ENCODE measurements at places on chromosomes 12 and 14.

DNA sequence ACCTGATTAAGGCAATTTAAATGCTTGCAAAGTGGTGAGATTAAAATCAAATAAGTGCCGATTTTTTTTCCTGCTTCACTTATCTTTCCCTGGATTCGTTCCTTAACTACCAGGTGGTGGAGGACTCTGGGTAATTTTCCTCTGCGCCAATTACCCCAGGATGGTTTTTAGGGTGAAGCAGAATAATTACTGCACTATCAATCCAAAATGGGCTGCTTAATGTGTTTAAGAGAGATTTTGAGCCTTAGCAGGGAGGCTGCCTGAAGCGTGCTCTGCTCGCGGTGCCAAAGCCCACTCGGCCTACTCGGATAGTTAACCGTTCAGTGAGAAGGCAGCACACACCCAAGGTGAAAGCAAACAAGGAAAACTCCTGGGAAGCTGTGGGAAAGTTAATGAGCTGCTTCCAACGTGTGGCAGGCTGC is 274.9 kb upstream of the LMO3 start:
- DNase-seq = no peak

- DNase-seq = no peak
Measured at GRCh38 chr14:25557466-25557865, 507.5 kb upstream of the STXBP6 start.

DNA sequence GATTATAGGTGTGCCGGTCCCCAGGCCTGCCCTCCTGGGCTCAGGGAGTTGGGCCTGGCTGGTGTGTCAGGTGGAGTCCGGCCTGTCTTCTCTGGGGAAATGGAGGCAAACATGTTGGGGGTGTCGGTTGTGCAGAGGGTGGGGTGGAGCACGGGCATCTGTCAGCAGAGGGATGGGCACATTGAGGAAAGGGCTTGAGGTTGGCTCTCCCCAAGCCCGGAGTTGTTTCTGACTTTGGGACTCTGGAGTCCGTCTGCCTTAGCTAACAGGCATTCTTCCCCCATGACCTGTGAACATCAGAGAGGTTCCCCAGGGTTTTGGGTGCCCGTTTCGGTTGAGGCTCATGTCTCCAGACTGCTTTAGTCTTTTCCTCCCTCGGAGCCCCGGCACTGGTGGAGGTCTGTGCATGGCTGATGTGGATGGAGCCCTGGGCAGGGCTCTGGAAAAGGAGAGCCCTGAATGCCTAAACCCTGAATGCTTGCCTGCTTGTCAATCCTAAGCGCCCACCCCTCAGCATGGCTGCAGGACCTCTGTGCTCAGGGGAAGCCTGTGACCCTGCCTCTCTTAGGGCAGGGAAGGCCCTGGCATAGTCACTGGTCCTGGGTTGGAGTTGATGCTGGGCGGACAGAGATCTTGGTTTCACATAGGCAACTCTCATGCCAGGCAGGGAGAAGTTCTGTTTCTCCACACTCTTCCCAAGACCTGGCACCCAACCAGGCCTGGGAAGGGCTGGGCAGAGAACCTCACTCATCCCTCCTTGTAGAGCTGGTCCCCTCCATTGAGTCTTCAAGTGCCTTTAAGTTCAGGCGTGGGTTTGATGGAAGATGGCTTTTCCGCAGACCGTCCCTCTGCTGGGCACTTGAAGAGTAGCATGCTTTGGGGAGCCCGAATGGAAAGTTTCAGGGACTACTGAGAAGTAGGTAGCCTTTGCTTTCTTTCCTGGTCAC is 12.9 kb downstream of the NYNRIN start:
- no peak for DNase-seq

DNA sequence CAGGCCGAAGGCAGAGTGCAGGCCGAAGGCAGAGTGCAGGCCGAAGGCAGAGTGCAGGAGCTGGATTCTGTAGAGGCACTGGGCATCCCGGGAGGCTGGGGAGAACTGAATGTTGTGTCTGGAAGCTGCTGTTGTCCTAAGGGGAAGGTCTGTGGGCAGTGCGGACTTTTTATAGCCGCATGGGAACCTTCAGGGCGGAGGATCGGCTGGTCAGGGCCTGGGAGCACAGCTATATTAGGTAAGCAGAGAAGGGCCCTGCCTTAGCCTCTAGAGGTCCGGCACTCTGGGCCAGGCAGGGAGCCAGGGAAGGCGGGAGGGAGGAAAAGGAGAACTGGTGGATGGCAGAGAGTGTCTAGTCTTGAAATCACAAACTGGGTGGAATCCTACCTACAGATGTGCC is 14.2 kb downstream of the CABP1 start:
- DNase-seq = no peak

DNA sequence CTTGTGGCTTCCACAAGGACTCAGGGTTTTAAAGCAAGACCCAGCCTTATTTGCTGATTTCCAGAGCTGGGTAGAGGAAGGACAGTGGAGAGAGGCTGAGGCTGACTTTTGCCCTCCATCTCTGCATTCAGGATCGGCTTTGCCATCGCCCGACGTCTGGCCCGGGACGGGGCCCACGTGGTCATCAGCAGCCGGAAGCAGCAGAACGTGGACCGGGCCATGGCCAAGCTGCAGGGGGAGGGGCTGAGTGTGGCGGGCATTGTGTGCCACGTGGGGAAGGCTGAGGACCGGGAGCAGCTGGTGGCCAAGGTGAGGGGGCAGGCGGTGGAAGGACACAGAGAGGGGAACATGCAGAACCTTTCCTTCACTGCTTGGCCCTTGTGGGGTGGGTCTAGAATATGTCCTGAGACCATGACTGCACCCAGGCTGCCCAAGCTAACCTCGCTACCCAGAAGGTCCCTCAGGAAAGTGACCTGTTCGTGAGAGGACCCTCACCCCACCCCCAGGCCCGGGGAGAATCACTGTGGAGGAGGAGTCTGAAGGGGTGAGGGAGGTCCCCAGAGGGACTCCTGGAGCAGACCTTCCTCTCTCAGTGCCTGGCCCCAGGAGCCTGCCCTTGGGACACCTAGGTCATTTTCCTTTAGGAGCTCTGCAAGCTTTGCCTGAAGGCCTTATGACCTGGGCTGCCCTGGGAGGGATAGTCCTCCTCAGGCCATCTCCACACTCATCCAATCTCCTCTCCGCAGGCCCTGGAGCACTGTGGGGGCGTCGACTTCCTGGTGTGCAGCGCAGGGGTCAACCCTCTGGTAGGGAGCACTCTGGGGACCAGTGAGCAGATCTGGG is 3.1 kb downstream of the DHRS2 start:
- no peak for DNase-seq

- DNase-seq = no peak
Measured at GRCh38 chr12:126617312-126617711, 1552.1 kb downstream of the AACS start.

DNA sequence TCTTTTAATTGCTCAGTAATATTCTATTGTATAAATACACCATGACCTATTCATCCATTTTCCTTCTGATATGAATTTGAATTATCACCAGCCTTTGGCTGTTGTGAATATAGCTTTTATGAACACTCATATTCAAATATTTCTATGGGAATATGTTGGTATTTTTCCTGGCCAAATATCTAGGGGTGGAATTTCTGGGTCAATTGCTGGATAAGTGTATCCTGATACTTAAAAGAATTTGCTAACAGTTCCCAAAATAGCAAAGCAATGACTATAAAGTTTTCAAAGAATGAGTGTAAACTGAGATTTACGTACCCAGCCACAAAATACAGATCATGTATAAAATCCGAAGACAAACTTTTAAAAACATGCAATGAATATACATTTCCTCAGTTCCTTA is 148.7 kb upstream of the CLEC14A start:
- no peak for DNase-seq

DNA sequence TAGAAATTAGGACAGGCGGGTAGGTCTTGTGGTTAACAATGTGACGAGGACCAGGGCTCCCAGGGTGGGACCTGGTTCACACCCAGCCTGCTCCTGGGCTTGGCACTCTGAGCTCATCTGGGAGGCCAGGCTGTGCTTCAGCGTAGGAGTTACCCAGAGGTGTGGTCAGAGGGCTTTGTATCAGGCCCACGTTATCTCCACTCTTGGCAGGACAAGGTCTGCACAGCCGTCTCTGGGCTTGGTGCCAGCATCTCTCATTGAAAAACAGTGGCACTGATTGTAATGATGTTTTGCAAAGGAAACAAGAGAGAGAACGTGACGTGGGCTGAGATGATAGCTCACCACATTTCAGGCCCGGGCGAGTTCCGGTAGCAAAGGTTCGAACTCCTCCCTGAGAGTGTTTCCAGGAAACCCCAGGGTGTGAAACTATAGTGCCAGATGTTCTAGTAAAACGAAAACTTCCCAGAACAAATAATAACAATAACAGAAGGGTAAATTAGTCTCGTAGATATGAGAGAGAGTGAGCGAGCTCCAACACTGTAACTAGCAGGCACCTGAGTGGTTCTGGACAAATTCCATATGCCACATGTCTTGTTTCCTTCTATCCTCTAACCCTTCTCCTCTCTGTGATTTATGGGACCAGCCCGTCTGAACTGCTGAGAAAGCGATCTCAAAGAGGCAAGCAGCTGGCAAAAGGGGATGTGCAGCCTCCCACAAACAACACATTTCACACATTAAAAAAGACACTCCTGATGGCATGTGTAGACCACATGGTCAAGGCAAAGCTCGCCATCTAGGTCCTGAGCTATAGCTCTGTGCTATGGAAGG is 227.3 kb downstream of the KTN1 start:
- peak; percentile 38 for DNase-seq

- DNase-seq = no peak
Measured at GRCh38 chr14:100864960-100865681, 38.4 kb downstream of the RTL1 start.

DNA sequence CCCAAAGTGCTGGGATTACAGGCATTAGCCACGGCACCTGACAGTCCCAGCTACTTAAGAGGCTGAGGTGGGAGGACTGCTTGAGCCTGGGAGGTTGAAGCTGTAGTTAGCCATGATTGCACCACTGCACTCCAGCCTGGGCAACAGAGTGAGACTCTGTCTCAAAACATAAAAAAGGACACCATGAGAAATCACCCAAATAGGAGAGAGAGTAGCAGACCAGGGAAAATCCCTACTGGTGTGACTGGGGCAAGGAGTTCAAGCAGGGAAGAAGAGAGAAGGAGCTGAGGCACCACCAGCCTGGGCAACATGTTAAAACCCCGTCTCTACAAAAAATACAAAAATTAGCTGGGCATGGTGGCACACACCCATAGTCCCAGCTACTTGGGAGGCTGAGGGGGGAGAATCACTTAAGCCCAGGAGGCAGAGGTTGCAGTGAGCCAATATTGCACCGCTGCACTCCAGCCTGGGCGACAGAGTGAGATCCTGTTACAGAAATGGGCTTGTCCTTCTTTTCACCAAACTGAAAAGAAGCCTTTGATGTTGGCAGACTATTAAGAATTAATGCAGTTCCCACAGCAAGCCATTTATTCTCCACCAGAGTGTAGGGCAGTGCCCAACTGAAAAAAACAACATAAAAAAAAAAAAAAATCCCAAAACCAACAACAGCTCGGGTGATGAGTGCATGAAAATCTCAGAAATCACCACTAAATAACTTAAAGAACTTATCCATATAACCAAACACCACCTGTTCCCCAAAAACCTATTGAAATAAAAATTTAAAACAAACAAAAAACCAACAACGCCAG is 4.5 kb upstream of the SRSF9 start:
- no peak for DNase-seq

DNA sequence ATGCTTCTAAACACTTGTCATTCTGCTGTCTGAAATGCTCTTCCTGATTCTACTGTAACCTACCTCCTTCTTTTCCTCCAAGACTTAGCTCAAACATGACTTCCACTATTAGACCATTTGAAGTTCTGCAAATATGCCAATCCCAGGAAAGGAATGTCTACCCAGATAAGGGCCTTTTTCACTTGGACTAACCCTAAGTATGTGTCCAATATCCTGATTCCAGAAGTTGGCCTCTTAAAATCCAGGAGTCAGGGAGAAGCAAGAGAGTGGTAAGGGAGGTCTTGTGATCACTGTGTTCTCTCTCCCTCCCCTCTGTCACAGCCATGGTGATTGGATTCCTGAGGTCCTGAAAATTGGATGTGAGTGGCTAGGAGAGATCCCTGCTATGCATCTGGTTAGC is 30.2 kb downstream of the ADCY6 start:
- DNase-seq = no peak

GRCh38 chr12:124332058-124332672 is 37.3 kb downstream of the RFLNA start:
- no peak for DNase-seq

DNA sequence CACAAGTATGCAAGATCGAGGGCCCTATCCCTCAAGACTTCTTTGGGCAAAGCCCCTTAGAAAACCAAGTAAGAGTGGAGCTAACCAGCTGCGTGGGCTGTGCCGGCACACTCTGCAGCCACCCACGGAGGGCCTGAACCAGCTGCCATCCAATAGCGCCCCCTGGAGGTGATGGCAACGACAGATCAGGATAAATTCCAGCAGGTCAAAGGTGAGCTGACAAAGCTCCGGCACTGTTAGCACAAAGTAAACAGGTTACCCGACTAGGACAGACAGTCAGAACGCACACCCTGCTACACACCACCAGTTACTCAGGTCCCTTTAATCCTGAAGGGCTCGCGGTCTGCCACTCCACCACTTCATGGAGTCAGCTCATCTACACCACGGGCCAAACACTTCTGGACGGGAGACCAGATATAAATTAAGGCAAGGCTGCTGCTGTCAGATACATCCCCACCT is 4.9 kb downstream of the ZBTB39 start:
- DNase-seq = peak; percentile 72

GRCh38 chr14:55711175-55711811 is 131.3 kb downstream of the KTN1 start:
- DNase-seq = no peak

DNA sequence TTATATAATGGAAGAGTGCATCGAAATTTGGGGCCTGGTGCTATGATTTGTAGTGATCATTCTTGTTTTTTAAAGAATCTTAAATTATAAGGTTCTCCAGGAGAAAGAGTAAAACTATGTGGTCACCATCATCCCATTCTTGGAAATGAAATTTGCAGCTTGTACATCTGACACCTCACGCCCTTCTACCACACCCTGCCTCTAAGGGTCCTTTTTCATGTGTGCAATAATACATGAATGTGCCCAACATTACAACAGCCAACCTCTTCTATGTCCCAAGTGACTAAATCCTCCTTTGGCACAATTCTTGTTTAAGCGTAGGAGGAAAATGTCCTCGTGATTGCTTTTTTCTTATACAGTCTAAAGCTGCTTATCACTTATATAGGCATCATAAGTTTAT is 636.5 kb upstream of the NOVA1 start:
- no peak for DNase-seq

DNA sequence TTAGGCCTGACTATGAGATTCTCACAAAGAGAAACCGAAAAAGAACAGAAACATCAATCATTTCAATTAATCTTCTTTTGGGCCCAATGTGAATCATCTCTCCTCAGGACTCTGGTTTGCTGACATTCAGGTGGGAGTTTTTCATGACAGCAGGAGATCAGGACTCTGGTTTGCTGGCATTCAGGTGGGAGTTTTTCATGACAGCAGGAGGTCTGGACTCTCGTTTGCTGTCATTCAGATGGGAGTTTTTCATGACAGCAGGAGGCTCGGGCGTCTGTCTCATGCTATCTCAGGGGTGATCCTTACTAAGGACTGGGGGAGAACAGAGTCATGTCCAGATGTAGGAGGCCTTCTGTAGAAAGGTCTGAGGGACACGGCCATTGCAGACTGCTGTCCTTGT is 40.1 kb upstream of the PARP11 start:
- DNase-seq = no peak
